ENCODE measurements at places on chromosomes 16 and 17. TPM values are rescaled to one million over a fixed set of nuclear protein-coding genes. Genes with fewer than 3 reads are reported as not detected.

The SLC5A10 gene
- not detected for total RNA-seq

DNA sequence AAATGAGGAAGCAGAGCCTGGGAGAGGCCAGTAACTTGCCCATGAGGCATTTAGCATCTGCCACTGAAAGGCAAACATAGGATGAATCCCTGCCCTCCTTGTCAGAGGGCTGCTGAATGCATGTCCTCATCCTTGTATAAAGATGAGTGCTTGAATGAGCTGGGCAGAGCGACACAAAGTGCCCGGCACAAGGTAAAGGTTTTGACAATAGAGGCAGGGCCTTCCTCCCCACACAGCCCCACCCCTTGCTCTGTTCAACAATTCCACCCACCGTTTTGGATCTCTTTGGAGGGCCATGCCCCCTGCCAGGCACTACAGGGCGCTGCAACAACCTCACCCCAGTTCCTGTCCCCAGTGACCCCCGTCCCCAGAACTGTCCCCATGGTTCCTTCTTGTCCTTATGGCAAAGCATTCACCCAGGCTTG, 1.4 kb upstream of the KRT19 start:
- DNase-seq: no peak

DNA sequence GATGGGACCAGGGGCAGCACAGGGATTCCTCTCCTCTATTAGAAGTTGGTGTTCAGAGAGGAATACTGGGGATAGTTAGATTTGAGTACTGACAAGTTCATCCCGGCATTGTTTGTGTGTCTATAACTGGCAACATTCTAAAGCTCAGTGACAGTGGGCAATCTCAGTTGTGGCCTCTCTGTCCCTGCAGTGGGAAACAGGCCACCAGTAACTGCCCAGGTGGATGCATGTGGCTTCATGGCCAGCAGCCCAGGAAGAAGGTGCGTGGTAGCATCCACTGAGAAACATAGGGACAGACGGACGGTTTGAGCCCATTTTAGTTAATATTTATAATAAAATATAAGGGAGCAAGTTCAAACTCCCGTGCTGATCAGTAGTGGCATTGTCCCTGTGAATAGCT, 51.5 kb downstream of the B9D1 start:
- DNase-seq: no peak

DNA sequence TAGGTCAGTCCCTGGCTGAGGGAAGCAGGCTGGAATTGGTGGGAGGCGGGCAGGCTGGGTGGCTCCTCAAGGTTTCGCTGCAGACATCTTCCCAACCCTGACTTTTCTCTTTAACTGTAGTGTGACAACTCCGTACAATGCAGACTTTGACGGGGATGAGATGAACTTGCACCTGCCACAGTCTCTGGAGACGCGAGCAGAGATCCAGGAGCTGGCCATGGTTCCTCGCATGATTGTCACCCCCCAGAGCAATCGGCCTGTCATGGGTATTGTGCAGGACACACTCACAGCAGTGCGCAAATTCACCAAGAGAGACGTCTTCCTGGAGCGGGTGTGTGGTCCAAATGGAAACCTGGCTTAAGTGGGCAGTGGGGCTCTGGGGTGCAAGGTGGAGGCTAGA, 15.0 kb downstream of the POLR2A start:
- no peak for DNase-seq

GRCh38 chr16:8537691-8538342, 52.5 kb downstream of the TMEM114 start:
- no peak for DNase-seq
